IMR-90 (cell line): ENCODE measurements at places on chromosomes 2 and 18. TPM values are rescaled to one million over a fixed set of nuclear protein-coding genes. Genes with fewer than 3 reads are reported as not detected.

DNA sequence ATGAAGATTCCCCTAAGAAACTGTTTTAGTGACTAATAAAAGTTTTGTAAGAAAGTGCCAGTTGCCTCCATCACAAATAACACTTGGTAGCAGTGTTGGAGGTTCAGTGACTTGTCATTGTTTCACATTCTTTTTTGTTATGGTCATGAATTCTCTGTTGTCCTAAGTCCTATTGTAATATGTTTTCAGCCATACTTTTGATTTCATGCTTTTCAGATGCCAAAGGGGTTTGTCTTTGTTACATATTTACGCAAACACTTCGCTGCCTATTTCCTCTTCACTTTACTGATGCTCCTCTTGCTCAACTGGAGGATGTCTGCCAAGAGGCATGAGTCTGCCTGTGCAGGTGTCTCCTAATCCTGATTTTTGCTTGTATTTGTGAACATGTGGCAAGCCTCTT lies 66.6 kb downstream of the PHLPP1 start:
- peak; percentile 91 for DNase-seq

DNA sequence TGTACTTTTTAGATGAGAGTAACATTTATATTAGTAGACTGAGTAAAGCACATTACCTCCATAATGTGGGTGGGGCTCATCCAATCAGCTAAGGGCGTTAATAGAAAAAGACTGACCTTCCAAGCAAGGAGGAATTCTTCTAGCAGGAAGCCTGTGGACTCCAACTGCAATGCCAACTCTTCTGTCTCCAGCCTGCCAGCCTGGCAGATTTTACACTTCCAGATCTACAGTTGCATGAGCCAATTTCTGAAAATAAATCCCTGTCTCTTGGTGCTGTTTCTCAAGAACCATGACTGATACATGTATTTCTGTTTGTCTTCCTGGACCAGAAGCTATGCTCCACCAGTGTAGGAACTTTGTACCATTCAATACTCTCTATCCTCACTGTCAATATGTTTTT lies 69.0 kb upstream of the LMAN1 start:
- no peak for DNase-seq

- DNase-seq = no peak
Observed at GRCh38 chr2:233544200-233544610, 22.4 kb downstream of the USP40 start.

DNA sequence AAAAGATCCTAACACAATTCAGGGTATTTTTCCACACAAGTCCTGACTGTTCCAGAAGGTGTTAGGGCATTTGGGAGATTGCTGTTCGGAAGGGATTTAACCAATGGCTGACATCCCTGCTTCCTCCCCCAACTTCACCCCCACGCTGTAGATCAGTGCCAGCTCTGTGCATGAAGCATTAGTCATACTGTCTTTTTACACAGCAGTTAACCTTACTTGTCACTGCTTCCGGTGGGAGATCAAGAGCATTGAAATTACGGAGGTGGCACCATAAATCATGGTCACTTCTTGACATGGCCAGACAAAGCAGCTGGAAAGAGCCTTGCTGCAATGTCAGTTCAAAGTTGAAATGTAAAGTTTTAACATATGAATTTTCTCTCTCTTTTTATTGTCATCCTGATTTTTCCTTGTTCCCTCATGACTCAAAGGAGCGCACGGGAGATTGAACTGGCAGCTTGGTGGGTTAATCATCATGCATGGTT lies 70.2 kb downstream of the HRH4 start:
- peak; percentile 56 for DNase-seq

- no peak for DNase-seq
Observed at GRCh38 chr2:64489081-64489751, 34.9 kb upstream of the AFTPH start.

DNA sequence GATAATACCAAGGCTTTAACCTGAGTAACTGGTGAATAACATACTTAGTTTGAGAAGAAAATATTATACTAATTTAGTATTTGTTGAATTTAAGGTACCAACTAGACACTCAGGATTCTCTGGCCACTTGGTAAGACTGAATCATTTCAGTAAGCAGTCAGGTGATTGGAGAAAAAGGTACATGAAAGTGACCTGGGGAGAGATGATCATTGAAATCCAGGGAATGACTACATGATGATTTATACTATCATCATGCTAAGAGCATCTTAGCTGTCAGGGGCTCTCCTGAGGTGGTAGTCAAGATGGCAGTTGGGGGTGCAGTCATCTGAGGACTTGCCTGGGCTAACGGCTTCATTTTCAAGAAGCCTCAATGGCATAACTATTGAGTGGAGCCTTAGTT lies 571.2 kb upstream of the ACVR2A start:
- DNase-seq = no peak

GRCh38 chr2:85264471-85264870 lies 63.3 kb downstream of the TGOLN2 start:
- DNase-seq = peak; percentile 33

DNA sequence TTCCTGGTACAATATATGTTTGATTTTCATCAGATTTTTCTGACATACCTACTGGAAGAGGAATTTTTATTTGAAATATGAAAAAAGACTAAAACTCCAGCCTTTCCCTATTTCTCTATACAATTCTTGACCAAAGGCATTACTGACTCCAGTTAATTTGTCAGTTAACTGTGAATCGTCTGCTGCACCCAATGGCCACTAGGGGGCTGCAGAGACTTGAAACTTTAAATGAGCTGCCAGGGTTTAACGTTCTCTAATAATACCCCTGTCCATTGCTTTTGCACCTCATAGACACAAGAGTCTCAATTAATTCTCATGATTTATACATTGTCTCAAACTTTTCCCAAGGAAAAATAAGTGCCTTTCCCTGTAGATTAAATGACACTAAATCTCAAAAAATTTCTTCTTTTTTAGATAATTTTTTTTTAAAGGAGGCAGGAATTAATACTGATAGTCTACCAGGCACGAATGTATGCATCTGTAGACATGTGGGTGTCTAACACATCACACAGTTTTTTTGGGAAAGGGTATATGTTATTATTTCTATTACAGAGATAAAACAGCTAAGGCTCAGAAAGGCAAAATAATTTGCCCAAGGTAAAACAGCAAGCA lies 1.8 kb upstream of the ALK start:
- DNase-seq = peak; percentile 54

GRCh38 chr18:58315041-58315440 lies 271.0 kb downstream of the NEDD4L start:
- DNase-seq = peak; percentile 15

- DNase-seq = peak; percentile 84
Observed at GRCh38 chr2:237996021-237996593, 29.3 kb downstream of the UBE2F start.

DNA sequence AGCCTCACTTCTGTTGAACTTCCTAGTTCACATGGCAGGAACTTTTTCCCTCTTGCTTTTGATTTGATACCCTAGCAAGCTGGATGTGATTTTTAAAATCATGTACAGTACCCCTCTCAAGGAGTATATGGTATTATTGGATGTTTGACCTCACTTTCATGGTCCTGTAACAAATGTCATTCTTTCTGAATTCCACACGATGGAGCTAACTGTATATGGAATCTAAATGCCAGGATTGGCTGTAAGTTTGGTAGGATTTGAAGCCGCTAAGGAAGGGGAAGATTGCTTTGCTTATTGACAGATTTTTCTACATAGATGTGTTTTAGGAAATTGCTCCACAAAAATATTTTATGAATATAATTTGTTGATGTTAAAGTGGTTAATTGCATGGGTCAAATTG lies 18.3 kb downstream of the MAIP1 start:
- peak; percentile 71 for DNase-seq

- no peak for DNase-seq
Observed at GRCh38 chr2:20208476-20208859, 16.5 kb downstream of the SDC1 start.

- DNase-seq = no peak
Observed at GRCh38 chr2:179049546-179050311, at the start of gene CCDC141. Gene CCDC141 (minus strand): TSS chr2:179050137. CDS start chr2:179049941, 196 bp downstream.

DNA sequence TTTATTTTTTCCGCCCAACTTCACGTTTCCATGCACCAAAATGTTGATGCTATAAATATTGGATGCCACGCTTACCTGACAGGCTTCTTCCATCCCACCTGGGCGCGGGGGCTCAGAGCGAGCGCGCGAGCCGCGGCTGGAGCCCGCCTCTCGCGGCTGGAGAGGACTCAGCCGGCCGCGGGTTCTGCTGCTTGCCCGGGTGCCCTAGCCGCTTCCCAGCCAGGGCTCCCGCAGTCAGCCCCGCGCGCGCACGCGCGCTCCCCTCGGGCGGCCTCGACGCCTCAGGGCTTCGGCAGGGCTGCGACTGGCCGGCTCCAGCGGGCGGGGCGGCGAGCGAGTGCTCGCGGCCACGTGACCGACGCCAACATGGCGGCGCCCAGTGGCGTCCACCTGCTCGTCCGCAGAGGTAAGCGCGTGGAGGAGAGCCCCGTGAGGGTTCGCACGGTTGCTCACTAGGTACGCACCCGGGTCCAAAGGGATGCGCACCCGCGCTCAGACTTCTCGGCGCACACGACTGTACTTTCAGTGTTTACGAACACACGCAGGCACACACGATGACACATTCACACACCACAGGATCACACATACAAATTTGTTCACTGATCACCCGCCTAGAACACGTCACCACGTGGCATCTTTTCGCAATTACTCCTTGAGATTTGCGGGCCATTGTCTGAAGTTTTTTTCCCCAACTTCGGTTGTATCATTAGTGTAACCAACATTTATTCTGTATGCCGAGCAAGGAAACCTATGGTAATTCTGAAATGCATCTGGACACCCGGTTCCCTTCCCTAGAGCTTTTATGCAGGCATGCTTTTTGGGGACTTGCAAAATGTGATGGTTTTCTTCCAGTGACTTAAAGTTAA lies at the start of gene METAP1D:
Gene METAP1D, plus strand, starts transcription at position 350 of the 866 bp plus-strand sequence. Its CDS starts 17 bp downstream, at position 367.
- peak; percentile 88 for DNase-seq

DNA sequence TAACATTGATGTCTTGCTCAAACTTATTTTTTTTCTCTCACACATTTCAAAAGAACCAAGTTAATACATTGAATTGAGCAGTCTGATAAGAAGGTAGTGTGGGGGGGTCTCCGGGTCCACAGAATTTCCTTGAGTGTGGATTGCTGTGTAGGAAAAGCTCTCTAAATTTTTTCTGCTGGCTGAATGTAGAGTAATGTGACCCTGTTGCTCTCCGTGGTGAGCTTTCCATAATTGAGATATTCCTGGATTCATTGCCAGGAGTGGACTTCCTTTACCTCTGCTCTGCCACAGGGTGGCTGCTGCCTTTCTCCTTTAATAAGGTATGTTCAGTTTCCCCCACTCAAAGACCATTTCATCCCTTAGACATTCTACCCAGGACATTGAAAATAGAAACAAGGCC lies 50.9 kb downstream of the PKP4 start:
- no peak for DNase-seq

DNA sequence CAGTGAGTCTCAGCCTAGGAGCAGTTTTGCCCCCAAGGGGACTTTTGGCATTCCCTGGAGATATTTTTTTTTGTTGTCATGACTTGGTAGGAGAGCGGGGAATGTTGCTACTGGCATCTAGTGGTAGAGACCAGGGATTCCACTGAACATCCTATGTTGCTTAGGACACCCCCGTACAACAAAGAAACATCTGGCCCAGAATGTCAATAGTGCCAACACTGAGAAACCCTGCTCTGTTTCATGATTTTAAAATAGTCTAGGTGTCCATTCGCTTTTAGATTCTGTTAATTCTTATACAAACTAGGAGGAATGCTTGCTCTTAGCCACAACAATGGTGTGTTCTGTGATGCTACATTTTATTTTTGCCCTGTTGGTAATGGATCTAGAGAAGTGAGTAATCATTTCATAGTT lies 225.8 kb upstream of the SIX3 start:
- peak; percentile 27 for DNase-seq

- DNase-seq = no peak
Observed at GRCh38 chr2:227510620-227510958, 38.6 kb downstream of the AGFG1 start.

GRCh38 chr2:23618794-23619530 lies 234.0 kb downstream of the KLHL29 start:
- peak; percentile 16 for DNase-seq

- DNase-seq = peak; percentile 17
Observed at GRCh38 chr2:165902934-165903333, 50.6 kb downstream of the TTC21B start.

DNA sequence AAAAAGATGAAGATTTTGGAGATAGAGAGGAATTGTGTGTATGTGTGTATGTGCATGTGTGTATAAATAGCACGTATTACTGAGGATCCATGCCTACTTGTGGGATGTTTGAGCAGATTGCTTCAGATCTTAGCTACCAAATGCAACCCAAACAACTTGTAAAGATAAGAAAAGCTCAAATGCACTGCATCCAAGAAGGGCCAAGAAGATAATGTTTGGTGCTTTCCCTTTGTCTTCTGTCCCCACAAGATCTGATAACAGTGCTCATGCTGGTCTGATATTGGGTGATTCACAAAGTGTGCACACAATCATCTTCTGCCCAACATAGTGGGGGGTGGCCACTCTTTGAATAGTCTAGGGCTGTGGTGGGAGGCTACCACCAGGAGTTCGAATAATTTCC lies 284.8 kb upstream of the CYRIA start:
- no peak for DNase-seq

DNA sequence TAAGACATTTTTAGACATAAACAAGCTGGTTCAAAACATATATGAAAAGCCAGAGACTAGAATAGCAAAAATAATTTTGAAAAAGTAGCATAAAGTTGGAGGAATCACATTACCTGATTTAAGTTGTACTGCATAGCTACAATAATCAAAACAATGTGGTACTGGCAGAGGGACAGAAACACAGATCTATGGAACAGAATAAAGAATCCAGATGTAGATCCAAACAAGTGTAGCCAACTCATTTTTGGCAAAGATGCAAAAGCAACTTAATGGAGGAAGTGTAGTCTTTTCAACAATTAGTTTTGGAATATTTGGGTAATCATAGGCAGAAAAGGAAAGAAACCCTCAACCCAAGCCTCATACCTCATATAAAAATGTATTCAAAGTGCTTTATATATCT lies 278.7 kb upstream of the ZNF521 start:
- DNase-seq = no peak

DNA sequence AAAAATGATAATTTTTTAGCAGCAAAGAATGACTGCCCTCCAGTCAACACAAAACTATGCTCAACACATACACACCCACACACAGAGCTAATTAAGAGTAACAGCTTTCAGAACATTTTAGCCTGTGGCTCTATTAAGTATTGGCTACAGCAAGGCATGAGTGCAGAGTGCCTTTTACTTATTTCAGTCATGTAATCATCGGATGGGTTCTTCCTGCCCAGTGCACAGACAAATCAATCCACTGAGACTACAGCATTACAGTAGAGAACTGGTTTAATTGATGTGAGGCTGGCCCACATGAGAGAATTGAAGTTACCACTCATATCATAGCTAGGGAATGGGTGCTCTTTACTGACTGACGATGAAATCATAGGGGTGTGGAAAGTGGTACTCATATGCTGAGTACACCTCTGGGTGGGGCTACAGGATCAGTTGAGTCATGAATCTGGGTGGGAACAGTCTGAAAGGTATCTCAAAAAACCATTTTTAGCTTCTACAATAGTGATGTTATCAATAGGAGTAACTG lies 241.0 kb downstream of the FSIP2 start:
- DNase-seq = no peak

Gene FAM110C
- total RNA-seq = not detected in 2 replicates

Gene DARS1
- 66.5 and 136 TPM in 2 replicates for total RNA-seq

Gene INHA
- not detected in 2 replicates for total RNA-seq

Gene REEP1
- total RNA-seq = under 0.01 TPM in 2 replicates

Gene SIX3
- total RNA-seq = not detected in 2 replicates

Gene CFAP221
- total RNA-seq = not detected in 2 replicates

Gene PRKAG3
- not detected in 2 replicates for total RNA-seq

Gene THSD7B
- total RNA-seq = not detected in 2 replicates

Gene LRRC30
- not detected in 2 replicates for total RNA-seq

Gene REV1
- 25.8 and 30.1 TPM in 2 replicates for total RNA-seq

Gene IL1B
- 3.0 and 3.6 TPM in 2 replicates for total RNA-seq

Gene TXNDC2
- under 0.01 and 0.18 TPM in 2 replicates for total RNA-seq
